ENCODE measurements at places on chromosomes 4 and X.

DNA sequence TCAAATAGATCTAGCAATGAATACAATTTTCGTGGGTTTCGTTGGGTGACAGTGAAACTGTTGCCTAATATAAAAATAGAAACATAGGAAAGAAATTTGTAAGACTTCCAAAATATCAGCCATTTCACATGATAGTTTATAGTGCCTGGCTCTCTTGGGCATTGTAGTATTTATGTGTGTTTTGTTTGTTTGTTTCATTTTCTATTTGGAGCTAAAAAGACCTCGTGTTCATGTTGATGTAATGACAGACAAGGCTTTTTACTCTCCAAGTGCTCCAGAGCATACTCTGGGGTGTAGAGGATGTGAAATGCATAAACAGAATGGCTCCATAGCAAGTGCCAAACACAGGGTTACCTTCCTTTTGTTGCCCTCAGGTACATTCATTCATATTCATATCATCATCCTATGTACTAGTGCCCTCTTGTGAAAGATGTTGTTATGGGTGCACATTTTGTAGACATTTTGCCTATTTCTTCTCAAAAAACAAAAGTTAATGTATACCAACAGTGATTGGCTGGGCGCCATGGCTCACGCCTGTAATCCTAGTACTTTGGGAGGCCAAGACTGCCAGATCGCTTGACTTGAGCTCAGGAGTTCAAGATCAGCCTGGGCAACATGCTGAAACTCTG is 100.7 kb upstream of the AMOT start:
- no peak for DNase-seq

DNA sequence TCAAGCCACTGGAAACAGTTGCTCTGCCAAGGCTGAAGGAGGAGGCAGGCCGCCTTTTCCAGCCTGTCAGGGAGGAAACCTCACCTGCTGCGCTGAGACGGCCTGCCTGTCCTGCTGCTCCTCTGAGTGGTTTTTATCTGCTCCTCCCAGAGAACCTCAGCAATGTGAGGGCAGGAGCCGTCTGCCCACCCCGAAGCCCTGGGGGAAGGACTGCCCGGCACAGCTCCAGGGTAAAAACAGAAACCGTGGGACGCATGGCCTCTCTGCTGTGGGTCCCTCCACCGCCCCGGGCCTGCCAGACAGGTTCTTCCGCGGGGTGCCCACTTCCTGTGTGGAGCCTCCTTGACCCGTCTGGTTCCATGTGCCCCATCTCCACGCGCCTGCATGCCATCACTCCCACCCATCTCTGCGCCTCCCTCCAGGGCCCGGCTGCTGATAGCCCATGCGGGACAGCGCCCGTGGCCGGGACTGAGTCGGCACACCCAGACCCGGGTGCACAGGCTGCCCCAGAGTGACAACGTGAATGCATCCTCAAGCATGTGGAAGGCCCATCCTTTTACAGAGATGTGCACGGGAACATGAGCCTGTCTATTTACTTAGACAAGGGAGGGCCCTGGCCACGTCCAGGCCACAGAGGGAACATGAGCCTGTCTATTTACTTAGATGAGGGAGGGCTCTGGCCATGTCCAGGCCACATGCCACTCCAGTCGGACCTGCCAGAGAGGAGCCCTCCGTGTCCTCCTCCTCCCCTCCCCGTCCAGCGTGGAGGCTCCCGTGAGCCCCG is 4.0 kb upstream of the SLC49A3 start:
- DNase-seq: no peak

GRCh38 chr4:34534916-34535315 is 1709.4 kb downstream of the ARAP2 start:
- DNase-seq: no peak

GRCh38 chr4:153651587-153651986 is 32.5 kb upstream of the TLR2 start:
- no peak for DNase-seq

- no peak for DNase-seq
Observed at GRCh38 chr4:37666625-37667071, 19.5 kb downstream of the RELL1 start.

DNA sequence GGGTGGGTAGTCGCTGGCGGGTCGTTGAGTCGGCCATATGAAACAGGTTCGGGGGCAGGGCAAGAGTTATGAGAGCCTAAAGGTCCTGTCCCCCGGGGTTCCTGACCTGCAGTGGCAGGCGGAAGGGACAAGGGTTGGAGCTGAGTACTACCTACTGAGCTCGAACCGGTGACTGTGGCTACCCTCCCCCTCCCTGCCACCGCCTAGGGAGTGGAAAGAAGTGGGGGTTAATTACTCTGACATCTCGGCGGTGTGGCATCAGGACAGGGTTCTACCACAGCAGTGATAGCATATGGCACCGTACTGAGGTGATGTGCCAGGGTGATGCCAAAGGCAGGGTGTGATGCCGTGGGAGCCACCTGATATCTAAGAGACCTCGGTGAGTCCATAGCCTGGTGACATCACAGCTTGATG is 307 bp downstream of the ATG4A start:
- peak; percentile 28 for DNase-seq

DNA sequence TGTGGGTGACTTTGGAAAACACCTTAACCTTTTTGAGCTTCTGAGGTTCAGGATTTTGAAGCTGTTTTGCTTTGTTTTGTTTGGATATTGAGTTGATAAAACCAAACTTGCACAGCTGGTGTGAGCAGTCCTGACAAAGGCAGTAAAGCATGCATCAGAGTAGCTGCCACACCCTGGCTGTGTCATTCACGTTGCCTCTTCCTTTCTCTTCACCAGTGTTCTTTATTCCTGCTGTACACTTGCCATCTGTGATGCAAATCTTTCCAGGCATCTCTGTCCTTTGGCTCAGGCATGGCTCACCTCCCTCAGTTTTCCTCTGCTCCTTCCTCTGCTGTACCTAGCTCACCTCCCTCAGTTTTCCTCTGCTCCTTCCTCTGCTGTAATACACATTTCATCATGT is 1850.2 kb upstream of the AGA start:
- no peak for DNase-seq

GRCh38 chr4:16043642-16044498 is 40.0 kb downstream of the PROM1 start:
- DNase-seq: no peak

- no peak for DNase-seq
Observed at GRCh38 chrX:1403228-1403627, 11.3 kb upstream of the SLC25A6 start.

- DNase-seq: no peak
Observed at GRCh38 chr4:94640151-94640550, 117.6 kb upstream of the BMPR1B start.

GRCh38 chr4:41145571-41146078 is 68.7 kb downstream of the APBB2 start:
- DNase-seq: no peak

DNA sequence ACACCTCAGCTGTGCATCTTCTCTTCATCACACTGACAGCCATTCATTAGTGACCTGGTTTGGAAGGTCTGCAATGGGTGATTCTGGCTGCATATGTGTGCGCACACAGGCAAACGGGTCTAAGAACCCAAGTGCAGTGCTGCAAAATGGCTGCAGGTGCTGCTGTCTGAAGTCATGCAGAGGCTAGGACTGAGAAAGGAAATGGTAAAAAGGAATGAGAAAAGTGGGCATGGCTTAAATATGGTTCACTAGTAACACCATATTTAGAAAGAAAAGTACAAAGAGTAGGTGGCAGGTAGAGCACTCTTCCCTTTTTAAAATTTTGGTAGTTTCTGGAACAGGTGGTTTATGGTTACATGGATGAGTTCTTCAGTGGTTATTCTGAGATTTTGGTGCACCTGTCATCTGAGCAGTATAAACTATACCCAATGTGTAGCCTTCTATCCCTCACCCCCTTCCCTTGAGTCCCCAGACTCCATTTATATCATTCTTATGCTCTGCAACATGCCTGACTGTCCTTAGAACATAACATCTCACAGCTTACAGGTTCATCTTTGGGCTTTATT is 78.4 kb downstream of the CCNG2 start:
- no peak for DNase-seq

Data from SHP77 (cell line).